Dermis blood vessel endothelial cell (primary cell): ENCODE measurements at places on chromosomes 12 and 14.

- DNase-seq = no peak
Measured at GRCh38 chr14:30982533-30982932, 42.9 kb upstream of the AP4S1 start.

GRCh38 chr12:8038659-8039114 lies 6.2 kb downstream of the FOXJ2 start:
- peak; percentile 46 for DNase-seq

DNA sequence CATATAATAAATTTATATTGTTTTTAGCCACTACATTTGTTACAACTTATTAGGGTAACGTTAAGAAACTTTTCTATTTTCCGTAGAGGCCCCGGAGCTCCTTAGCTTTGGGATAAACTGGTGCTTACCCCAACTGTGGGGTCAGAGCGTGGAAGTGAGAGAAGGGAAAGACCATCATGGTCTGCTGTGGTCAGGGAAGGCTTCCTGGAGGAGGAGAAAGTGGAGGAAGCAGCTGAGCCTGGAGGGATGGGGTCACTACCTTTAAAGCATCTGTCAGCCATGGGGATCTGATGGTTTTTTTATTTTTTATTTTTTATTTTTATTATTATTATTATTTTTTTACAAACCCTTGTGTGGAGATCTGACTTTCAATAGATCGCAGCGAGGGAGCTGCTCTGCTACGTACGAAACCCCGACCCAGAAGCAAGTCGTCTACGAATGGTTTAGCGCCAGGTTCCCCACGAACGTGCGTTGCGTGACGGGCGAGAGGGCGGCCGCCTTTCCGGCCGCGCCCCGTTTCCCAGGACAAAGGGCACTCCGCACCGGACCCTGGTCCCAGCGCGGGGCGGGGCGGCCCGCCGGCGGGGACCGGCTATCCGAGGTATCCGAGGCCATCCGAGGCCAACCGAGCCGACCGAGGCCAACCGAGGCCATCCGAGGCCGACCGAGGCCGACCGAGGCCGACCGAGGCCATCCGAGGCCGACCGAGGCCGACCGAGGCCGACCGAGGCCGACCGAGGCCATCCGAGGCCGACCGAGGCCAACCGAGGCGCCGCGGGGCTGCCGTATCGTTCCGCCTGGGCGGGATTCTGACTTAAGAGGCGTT lies 1101.2 kb upstream of the TMEM132C start:
- peak; percentile 48 for DNase-seq

- DNase-seq = no peak
Measured at GRCh38 chr14:47833011-47833410, 157.6 kb upstream of the MDGA2 start.

GRCh38 chr14:95523051-95523814 lies 6.8 kb upstream of the SYNE3 start:
- DNase-seq = no peak

GRCh38 chr12:116263844-116264243 lies 13.6 kb downstream of the MED13L start:
- no peak for DNase-seq

DNA sequence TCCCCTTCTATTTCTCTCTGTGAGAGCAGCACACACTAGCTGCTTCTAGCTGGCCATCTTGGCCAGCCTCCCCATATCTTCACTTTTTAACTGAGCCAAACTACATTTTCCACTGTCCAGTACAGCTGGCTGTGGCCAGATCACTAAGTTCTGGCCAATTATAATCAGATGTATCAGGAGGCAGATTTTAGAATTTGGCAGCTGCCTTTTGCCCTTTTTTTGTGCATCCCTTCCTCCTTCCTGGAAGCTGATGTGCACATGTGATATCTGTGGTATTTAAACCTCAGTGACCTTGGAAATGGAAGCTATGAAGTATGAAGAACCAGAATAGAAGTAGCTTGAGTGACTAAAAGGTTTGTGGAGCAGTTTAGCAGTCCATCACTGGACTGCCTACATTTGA lies 49.8 kb upstream of the ANO6 start:
- DNase-seq = no peak

- peak; percentile 62 for DNase-seq
Measured at GRCh38 chr12:32107359-32108267, 966 bp downstream of the BICD1 start.

DNA sequence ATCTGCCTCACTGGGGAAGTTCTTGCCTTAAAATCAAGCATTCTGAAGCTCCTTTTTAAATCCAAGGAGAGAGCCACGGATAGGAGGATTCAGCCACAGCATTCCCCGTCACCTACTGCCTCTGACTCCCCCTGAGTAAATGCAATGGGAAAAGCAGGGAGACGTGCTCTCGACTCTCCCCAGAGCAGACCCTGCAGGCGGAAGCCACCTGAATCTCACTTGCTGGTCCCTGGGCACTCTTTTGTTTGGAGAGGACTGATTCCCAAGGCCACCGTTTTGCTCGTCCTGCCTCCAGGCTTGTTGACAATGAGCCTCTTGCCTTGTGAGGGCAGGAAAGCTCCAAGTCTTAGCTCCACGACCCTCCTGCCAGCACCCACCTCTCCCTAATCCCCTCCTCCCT lies 204.5 kb downstream of the SLC15A4 start:
- no peak for DNase-seq

GRCh38 chr14:50619569-50620141 lies 48.5 kb downstream of the SAV1 start:
- DNase-seq = peak; percentile 73

DNA sequence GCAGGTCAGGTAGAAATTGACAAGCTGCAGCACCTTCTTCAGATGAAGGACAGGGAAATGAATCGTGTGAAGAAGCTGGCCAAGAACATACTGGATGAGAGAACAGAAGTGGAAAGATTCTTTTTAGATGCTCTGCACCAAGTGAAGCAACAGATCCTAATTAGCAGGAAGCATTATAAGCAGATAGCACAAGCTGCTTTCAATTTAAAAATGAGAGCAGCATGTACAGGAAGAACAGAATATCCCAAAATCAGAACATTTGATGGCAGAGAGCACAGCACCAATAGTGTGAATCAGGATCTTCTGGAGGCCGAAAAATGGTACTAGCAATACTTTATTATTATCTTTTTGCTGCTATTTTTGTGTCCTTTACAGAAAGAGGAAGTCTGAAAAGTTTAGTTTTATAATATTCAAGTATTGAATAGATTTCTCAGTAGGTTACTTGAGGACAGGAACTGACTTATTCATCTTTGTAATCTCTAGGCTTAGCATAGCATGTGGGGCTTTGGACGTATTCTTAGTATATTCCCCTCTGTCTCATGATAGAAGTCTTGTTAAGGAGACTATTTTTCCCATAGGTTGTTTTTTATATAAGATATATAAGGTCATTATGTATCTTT lies 30.8 kb downstream of the BBOF1 start:
- DNase-seq = no peak

DNA sequence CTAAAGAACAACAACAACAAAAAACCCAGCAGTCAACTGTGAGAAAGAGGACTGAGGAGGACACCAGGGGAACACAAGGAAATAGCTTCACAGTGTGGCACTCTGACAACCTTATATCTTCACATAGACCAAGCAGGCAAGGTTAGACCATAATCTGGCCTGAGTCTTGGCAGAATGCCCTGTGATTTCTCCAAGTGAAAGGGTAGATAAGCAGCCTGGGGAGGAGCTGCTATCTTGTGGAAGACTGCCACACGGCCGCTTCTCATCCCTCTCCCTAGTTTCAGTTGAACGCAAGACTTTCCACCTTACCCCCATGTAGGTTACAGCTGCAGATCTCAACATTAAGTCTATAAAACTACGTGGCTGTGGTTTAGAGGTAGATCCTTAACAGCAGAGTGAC lies 3.7 kb downstream of the SLC25A21 start:
- DNase-seq = no peak

DNA sequence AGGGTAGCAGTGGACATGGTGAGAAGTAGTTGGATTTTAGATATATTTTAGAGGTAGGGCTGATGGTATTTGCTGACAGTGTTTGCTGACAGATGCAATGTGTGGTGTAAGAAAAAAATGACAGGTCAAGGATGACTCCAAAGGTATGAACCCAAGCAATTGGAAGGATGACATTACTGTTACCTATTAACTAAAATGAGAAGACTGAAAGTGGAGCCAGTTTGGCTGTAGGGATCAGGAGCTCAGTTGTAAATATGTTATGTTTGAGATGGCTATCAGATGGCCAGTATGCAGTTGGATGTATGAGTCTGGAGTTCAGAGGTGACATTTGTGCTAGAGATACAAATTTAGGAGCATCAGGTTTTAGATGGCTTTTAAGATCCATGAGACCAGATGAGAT lies 17.4 kb upstream of the SERPINA6 start:
- DNase-seq = no peak

DNA sequence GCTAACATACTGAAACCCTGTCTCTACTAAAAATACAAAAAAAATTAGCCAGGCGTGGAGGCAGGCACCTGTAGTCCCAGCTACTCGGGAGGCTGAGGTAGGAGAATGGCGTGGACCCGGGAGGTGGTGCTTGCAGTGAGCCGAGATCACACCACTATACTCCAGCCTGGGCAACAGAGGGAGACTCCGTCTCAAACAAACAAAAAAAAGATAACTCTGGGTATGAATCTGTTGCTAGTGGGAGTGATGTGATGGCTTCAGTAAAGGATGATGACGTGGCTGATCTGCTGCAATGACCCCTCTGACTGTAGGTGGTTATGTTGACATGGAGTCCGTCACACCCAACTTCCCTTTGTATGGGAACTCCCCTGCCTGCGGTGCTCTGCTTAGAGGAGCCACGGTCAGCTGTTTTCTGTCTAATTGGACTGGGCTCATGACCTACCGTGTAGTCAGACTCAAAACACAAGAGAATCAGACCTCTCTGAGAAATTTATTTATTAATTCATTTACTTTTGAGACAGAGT lies 59.1 kb upstream of the MED13L start:
- DNase-seq = peak; percentile 26

GRCh38 chr12:44874981-44875416 lies 1.1 kb downstream of the NELL2 start:
- DNase-seq = no peak

DNA sequence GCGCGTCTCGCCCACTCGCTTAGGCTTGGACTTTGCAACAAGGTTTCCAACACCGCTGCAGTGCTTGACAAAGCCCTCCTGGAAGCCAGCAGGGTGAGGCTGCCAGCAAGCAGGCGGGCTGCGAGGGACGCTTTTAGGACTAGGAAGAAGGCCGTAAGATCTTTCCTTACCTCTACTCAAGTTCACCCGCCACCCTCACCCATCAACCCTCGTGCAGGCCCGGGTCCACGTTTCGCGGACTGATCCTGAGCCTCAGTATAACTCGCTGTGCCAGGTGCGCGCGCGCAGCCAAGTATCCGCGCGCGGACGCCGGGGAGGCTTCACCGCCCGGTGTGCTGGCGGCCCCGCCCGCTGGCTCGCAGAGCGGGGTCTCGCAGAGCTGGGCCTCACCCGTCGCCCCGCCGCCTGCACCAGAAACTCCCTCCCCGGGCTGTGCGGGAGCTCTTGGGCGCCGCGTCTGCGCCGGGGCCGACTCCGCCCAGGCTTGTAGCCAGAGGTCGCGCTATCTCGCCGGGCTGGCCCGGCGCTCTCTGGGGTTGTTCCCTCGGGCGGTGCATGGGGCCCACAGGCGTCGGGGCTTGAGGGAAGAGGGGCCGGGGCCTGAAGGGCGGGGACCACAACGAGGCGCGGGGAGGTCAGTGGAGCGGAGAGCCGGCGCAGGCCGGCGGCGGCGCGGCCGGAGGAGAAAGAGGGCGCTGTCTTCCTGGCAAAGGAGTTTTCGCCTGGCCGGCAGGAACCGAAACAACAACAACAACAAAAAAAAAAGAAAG lies 7.6 kb upstream of the SIX1 start:
- DNase-seq = peak; percentile 73

DNA sequence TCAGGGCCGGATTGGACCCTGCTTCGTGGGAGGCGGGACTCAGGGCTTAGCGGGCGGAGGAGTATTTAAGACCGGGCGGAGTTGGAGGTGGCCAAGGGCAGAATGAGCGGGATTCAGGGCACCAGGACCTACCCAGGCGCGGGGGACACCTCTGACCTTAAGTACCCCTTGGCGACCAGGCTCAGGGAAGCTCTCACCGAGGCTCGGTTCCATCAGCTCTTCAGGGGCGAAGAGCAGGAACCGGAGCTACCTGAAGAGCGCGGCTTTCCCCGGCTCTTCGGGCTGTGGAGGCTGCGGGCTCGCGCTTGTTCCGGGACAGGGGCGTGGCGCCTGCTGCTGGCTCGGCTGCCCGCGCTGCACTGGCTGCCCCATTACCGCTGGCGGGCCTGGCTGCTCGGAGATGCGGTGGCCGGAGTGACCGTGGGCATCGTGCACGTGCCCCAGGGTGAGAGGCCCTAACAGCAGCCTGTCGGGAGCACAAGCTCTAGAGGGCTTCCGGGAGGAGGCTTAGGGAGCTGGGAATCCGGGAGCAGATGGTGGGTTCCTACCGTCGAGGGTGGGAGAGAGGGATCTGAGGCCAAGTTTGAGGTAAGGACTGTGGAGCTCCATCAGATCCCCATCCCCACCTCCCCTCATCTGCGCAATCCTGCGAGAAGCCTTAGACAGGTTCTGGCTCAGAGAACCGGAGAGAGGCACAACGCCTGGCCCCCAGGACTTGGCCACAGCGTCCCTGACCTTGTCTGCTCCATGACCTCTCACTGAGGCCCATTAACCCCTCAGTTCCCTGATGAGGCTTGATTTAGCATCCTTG lies 8.4 kb downstream of the ARHGEF25 start:
- DNase-seq = no peak

DNA sequence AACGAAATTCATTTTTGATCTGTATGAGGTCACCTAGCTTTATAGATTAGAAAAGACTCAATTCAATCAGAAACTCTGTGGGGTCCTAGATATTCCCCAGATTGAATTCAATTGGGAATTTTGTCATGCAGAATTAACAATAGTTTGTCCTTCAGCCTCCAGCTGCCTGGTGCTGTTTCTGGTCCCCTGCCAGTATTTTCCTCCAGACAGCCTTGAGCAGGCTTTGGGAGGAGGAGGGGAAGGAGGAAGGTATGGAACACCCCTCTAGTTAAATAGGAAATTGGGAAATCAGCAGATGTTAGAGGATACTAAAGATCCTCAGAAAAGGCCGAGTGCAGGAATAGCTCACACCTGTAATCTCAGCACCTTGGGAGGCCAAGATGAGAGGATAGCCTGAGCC lies 10.6 kb downstream of the GRIP1 start:
- no peak for DNase-seq

- DNase-seq = peak; percentile 59
Measured at GRCh38 chr14:22882529-22883172, 371 bp upstream of the REM2 start.

DNA sequence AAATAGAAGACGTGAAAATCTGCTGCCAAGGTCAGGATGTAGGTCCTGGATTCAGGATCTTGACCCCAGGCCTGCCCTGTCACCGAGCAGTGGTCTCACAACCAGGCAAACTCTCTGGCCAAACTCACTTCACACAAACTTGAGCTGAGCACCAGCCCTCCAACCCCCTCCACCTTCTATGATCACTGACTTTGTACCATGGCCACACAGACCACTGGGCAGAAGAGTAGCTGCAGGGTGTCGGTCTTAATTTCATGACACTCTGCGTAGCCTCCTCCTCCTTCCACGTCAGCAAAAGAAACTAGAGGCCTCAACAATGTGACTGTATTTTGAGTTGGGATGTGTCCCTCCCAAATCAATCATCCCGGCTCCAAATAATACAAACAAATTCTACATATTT lies 7.2 kb upstream of the TBX3 start:
- no peak for DNase-seq

- no peak for DNase-seq
Measured at GRCh38 chr12:131432532-131433260, 278.2 kb upstream of the SFSWAP start.

- no peak for DNase-seq
Measured at GRCh38 chr14:94366146-94366915, 22.1 kb downstream of the SERPINA1 start.

GRCh38 chr12:75908961-75909605 lies 122.5 kb downstream of the PHLDA1 start:
- DNase-seq = peak; percentile 95
